Stimulated activated CD8-positive, alpha-beta memory T cell treated with anti-CD3 and anti-CD28 coated beads, Interleukin-15, amount 100 ng/mL, for 24 hours (primary cell): ENCODE measurements at places on chromosomes 11 and 22.

DNA sequence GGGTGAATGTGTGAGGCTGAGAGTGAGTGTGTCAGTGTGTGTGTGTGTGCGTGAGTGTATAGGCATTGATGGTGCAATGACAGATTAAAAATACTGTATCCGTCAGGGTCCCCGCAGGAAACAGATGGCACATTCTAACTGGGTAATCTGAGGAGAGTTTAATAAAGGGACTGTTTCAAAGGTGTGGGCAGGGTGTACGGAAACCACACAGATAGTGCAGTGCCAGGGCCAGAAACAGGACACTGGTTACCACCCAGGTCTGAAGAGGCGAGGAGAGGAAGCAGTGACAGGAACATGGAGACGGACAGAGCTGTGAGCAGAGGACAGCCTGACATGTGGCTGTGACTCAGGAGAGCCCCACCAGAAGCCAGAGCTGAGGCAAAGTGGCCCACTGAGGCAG is 16.5 kb downstream of the P2RX3 start:
- DNase-seq: no peak

GRCh38 chr11:100703801-100704575 is 16.9 kb downstream of the ARHGAP42 start:
- DNase-seq: no peak

DNA sequence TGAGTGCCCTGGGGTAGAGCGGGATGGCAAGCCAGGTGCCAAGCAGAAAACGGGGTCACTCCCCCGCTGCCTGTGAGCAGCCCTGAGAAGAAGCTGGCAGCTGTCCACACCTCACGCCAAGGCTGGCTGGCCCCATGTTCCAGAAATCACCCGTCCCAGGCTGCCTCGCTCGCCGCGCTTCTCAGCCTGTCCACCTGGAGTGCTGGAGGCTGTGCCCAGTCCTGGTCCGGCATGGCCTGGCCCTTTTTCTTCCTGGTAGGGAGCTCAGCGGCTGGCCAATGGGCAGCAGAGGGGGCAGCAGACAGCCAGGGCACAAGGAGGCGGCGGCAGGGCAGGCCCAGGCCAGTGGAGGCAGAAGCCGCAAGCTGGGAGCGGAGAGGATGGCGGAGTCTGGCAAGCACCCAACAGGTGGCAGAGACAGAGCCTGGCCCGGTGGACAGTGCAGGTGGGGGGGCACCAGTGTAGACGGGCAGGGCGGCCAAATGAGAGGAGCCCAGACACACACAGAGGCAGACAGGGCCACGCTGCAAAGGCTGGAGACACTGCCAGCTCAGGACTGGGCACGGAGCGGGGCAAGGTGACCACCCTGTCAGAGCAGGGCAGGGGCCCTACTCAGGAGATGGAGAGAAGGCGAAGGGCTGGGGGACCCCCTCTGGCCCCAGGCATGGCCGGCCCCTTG is 37.2 kb upstream of the TH start:
- no peak for DNase-seq

DNA sequence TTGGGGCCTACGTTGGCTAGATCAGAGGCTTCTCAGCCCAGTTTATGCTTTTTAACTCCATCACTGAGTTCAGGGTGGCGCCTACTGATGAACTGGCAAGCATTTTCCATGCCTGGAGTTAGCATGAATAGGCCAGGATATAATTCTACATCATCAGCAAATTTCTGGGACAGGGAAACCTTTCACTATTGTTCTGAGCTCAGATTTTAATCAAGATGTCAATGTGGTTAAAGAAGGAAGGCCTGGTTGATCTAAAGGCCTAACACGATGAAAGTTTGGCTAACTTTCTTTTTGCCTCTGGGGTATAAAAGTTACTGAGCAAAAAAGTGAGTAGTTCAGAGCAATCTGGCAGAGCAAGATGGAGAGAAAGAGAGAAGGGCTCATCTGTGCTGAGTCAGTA is 21.7 kb upstream of the IFITM3 start:
- no peak for DNase-seq

GRCh38 chr22:42688241-42689211 is 32.1 kb downstream of the A4GALT start:
- no peak for DNase-seq
